ENCODE measurements at places on chromosomes 2 and 18.

GRCh38 chr2:145065342-145065741 is 545.4 kb upstream of the ZEB2 start:
- no peak for DNase-seq

DNA sequence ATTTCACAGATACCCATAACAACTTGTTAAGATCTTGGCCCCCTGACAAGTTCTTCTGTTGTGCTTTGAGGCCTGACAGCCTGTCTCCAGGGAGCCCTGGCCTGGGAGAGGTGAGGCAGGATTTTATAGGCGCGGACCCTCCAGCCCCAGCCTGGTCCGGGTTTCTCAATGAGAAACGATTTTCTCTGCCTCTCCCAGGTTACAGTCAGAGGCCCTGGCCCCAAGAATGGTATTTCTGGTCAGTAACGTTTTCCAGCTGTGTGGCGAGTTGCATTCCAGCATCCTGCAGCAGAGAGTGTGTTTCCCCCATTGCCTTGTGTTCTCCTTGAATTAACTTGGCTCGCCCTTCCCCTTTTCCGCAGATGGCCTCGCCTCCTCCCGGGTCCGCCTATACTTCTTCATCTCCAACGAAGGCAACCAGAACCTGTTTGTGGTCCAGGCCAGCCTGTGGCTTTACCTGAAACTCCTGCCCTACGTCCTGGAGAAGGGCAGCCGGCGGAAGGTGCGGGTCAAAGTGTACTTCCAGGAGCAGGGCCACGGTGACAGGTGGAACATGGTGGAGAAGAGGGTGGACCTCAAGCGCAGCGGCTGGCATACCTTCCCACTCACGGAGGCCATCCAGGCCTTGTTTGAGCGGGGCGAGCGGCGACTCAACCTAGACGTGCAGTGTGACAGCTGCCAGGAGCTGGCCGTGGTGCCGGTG is 3.0 kb downstream of the INHBB start:
- no peak for DNase-seq

DNA sequence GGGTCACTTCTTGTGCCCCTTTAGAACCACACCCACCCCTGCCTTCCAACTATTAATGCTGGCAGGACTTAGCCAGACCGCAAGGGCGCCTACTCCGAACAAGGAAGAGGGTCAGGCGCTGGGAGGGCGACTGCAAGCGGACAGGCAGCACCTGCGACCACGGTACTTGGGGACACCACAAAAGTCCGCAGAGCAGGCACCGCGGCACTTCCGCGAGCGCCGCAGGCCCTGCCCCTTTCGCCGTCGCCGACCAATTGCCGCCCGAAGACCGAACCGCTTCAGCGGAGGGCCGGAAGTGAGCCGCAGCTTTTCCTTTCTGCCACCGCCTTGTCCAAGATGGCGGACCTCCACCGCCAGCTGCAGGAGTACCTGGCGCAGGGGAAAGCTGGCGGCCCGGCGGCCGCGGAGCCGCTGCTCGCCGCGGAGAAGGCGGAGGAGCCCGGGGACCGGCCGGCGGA is at the start of gene SFT2D3:
Gene SFT2D3 (plus strand): TSS at position 305 of the 458 bp plus-strand sequence. CDS start 32 bp downstream, at position 337.
- DNase-seq, result peak; percentile 81

DNA sequence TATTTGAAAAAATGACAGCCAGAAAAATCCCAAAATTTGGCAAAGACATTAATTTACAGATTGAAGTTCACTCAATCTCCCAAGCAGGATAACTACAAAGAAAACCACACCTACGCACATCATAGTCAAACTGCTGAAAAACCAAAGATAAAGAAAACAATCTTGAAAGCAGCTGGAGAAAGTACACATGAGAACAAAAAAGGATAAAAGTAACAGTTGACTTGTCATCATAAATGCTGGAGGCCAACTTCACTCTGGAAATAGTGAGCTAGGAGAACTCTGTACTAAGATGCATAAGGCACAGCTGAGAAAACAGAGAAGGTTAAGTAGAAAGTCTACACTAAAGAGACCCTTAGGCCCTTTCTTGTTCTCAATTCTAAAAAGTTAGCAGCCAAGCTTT is 73.1 kb downstream of the TLK1 start:
- DNase-seq, result no peak

DNA sequence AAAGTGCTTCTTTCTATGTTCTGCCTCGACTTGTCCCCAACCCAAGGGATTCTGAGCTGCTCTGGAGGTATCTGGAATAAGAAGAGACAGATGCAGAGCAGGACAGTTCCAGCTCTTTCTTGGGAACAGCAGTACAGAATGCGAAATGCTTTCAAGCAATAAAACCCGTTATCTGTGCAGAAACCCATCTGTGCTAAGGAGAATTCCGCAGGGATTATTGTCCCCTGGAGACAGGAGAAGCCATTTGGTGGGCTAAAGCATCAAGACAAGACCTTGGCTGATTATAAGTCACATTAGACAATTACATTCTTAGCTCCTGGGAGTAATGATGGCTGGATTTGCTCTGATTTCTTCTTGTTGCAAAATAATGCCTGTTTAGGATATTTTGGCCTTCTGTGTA is 185.4 kb upstream of the GLI2 start:
- no peak for DNase-seq

- DNase-seq, result no peak
Measured at GRCh38 chr18:34153711-34154110, 71.0 kb downstream of the NOL4 start.

- no peak for DNase-seq
Measured at GRCh38 chr2:150282357-150282756, 205.1 kb downstream of the RND3 start.

DNA sequence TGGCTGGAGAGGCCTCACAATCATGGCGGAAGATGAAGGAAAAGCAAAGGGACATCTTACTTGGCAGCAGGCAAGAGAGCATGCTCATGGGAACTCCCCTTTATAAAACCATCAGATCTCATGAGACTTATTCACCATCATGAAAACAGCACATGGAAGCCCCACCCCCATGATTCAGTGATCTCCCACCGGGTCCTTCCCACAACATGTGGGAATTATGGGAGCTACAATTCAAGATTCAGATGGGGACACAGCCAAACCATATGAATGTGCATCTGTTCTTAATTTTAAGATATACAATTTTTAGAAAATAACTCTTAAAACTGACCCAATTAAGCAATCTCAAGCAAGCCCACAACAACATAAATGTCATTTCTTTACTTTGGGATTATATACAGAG is 12.6 kb downstream of the C18orf63 start:
- no peak for DNase-seq

- no peak for DNase-seq
Measured at GRCh38 chr2:43238176-43238575, 11.8 kb upstream of the ZFP36L2 start.

- no peak for DNase-seq
Measured at GRCh38 chr2:161681046-161681445, 56.8 kb downstream of the SLC4A10 start.

DNA sequence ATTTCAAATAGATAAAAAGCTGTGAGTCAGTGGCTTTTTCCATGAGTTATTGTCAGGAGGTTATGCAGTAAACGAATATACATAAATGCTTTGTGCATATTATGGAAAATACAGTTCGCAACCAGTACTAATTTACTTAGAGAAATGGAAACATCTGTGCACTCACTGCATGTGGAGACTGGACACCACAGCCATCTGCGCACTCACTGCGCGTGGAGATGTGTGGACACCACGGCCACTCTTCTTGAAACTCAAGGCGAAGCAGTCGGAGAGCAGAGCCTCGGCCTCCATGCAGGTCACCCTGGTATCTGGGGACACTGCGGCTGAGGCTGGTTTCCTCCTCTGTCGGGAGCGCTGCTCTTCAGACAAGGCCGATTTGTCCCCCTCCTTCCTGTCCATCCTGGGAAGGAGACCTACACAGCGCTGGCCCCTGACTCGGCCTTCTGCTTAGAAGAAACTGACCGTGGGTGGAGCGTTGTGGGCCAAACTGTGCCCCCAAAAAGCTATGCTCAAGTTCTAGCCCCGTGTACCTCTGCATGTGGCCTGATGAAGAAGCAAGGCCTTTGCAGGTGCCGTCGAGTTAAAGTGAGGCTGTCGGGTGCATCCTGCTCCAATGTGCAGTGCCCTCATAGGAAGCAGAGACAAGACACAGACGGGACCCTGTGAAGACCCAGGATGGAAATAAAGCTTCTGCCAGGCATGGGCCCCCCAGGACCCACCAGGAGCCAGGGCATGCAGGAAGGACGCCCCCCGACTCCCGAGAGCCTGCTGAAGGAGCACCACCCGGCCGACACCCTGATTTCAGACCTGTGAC is 88.0 kb downstream of the TPO start:
- no peak for DNase-seq

DNA sequence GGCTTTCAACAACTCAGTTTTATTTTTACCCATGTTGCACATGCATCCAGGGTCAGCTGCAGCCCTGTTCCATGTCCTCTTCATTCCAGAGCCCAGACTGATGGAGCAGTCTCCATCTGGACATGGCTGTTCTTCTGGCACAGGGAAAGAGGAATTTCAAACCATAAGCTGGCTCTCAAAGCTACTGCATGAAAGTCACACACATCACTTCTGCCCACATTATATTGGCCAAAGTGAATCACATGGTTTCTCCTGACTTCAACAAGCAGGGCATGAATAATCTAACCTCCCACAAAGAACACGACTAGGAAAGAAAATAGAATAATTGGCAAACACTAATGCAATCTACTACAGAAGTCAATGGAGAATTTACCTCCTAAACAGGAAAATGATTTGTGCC is 94.2 kb downstream of the FTCDNL1 start:
- no peak for DNase-seq

DNA sequence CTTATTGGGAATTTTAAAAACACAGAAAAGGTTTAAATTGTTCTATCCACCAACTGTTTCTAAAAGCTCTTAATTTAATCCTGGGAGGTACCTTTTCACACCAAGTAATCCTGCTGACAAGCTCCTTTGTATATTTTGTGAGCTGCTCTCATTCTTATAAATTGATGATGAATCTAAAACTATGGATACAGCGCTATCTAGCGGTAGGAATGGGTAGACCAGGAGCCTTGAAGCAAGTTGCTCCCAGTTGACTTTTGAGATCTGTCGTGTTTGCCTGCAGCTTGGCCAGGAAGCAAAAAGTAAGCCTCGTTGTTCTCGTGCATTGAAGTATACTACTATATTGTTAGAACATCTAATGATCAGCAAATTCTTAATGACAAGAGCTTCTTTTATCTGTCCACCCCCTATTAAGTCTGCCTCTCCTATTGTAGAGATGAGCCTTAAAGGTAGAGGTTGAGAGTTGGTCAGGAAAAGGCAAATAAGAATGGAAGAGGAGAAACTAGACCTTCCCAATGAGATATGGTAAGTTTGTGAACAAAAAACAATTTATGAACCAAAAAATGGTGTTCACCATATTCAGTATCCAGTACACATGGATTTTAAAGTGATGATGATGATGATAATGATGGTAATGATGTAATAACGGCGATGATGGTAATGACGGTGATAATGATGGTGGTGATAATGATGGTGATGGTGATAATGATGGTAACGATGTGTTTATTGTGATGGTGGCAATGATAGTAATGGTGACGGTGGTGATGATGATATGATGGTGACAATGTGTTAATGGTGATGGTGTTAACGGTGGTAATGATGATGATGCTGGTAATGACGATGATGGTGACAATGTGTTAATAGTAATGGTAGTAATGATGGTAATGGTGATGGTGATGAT is 212.1 kb upstream of the NCKAP5 start:
- no peak for DNase-seq
